ENCODE measurements at places on chromosomes 16 and 17.

GRCh38 chr16:2713523-2713922 lies 6.5 kb downstream of the PRSS27 start:
- DNase-seq, result no peak

- no peak for DNase-seq
Observed at GRCh38 chr16:54062361-54063278, 224.0 kb downstream of the IRX3 start.

DNA sequence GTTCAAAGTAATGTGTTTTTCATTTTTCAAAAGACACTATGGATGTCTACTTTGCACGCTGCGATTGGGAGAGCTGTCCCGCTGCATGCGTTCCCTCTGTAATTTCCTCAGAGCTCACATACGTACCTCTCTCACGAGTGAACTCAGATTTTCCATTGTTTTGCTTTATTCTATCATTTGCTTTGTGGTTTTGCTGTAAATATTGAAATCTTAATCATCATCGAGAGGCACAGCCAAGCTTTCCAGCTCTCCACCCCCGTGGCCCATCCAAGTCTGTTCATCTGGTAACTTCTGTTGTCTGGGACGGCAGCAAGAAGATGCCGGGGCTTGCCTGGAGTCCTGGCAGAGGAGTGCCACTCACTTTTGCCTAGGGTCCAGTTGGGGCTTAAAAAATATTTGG lies 21.1 kb downstream of the TMC6 start:
- DNase-seq, result no peak

DNA sequence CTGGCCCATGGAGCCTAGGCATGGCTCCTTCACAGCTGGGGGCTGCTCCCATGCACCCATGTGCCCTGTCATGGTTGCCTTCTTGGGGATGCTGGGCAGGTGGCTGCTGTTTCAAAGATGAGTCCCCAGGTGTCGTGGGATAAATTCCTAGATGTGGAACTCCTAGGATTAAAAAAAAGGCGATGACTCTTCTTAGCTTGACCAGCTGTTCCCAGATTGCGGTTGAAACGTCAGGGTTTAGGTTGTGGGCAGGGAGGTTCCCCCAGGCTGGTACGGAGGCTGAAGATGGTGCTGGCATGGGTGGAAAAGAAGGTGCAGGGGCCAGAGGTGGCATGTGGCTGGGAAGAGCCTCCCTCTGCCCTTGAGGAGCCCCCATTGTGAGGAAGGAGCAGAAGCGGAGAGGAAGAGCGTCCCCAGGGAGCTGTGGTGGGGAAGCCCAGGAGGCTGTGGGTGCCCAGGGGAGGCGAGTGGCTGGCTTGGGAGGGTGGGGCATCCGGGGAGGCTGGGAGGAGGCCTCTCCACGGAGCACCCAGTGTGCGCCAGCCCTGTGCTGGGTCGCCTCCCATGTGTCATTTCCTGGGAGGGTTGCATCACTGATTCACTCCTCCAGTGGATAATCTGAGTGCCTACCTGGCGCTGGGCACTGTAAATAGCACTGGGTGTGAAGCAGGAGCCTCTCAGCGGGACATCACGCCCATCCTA lies 7.5 kb upstream of the KCNJ12 start:
- DNase-seq, result no peak

GRCh38 chr17:58525239-58525638 lies 10.8 kb upstream of the MTMR4 start:
- DNase-seq, result peak; percentile 12

DNA sequence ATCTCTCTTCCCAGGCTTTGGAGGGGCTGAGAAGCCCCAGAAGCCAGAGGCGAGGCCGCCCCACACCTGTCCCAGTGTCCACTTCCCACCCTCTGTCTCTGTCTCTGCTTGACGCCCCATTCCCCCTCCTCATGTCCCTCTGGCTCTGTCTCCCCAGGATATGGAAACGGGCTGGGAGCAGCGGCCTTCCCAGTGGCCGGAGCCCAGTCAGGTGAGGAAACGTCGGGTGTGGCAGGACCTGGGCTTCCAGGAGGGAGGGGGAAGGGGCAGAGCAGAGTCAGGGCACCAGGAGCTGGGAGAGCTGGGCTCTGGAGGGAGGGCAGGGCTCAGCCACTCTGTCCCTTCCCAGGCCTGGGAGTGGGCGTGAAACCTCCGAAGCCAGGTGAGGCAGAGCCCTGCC lies 10.6 kb upstream of the PKMYT1 start:
- no peak for DNase-seq

DNA sequence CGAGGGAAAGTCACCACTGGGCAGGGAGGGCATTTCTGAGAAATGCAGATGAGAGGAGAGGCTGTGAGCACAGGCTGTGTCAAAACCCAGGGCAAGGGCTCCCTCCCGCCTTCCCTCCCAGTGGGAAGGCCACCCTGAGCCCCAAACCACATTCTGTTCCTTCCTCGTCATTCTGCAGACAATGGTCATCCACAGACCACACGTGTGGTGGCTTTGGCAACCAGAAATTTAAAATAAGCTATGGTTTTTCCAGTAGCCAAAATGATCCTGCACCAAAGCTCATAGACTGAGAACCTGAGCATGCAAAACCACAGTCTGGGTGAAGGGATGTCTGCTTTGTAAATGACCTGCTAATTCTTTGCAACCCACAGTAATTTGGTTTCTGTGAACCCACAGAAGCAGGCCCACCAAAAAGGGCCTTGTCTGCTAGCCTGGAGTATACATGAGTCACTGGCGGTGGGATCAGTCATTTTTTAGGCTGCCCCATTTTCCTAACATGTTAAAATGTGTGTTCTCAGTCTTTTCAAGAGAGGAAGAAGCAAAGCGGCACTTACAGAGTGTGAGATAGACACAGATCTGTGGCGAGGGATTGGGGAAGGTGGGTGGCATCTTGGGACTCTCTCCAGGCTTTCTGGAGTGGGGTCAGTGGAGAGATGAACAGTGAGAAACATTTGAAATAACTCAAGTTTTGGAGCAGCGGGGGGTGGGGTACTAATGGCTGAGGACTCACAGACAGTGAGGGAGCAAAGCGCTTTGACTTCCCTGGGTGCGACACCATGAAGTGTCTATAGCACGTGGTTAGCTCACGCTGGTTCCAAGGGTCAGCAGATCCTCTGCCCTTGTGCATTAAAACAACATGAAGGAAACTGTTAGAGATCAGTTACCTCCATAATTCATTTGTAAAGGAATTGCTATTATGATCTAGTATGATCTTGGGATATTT lies 20.5 kb downstream of the GRB7 start:
- no peak for DNase-seq

DNA sequence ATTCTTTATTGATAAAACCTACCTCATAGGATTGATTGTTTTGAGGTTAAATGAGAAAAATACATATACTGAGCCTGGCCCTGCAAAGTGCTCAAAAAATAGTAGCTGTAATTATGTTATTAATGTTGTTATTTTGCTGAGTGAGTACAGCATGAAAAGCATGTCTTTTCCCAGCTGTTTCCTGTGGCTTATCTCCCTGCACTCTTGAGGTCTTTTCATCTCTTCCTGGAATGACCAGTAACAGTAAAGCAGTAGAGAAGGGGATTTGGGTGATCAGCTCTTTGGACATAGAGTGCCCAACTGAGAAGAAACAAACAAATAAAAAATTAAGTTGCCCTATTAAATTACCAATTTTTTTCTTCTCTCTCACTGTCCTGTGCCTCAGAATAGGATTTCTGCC lies 53.7 kb downstream of the NFAT5 start:
- no peak for DNase-seq

DNA sequence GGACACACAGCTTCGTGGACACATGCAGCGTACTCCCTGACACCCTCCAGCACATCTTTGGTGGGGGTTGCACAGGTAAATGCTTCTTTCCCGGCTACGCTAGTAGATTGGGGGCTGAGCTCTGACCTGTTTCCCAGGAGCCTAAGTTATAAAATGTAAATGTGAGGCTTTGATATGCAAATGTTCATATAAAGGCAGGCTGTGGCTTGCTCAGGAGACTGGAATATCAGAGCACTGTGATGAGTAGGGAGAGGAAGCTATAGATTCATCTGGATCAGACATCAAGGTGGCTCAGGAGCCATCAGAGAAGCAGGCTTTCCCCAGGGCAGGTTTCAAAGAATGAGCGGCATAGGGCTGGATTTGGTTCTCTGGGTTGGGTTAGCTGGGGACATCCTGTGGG lies 3.4 kb upstream of the ETV4 start:
- no peak for DNase-seq

DNA sequence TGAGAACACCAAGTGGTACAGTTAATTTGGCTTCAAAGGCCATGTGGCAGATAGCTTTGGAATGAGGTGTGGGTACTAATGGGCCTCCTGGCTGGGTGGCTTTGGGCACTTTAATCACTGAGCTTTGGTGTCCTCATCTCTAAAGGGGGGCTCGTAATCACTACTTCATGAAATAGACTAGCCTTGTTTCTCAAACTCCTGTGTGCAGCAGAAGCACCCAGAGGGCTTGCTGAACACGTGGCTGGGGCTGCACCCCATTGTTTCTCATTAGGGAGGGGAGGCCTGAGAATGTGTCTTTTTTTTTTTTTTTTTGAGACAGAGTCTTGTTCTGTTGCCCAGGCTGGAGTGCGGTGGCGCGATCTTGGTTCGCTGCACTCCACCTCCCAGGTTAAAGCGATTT lies 5.8 kb downstream of the EPN2 start:
- DNase-seq, result no peak

DNA sequence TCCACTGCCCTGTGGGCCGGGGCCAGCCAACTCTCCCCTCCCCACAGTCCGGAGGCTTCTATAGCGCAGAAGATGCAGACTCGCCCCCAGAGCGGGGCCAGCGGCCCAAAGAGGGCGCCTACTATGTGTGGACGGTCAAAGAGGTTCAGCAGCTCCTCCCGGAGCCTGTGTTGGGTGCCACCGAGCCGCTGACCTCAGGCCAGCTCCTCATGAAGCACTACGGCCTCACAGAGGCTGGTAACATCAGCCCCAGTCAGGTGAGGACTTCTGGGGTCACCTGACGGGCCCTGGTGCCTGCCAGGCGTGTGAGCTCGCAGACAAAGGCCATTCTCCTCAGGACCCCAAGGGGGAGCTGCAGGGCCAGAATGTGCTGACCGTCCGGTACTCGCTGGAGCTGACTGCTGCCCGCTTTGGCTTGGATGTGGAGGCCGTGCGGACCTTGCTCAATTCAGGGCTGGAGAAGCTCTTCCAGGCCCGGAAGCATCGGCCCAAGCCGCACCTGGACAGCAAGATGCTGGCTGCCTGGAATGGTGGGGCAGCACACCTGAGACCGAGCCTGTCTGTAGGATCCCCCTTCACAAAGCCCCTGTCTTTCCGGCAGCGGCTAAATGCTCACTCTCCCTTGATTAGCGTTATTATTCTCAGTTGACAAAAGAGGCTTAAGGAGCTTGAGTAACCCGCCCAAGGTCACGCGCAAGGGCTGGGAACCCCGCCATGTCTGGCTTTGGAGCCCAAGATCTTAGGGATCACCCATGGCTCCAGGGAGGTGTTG lies 3.9 kb downstream of the SPATA20 start:
- peak; percentile 48 for DNase-seq

DNA sequence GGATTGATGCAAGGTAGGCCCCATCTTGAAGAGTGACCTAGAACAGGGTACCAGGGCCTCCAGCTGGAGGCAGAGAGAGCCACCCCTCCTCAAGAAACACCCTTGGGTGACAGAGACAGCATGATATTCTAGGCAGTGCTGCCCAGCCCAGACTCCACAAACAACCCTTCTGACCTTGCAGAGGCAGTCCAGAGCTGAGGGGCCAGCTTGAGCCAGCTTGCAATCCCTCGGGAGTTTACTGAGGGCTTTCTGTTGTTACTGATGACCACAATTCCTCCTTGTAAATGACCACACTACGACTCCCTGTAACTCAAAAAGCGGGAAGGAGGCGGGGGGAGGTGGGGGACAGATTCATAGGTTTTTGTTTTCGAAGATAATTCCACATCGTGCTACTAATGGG lies 18.6 kb upstream of the MNT start:
- no peak for DNase-seq

DNA sequence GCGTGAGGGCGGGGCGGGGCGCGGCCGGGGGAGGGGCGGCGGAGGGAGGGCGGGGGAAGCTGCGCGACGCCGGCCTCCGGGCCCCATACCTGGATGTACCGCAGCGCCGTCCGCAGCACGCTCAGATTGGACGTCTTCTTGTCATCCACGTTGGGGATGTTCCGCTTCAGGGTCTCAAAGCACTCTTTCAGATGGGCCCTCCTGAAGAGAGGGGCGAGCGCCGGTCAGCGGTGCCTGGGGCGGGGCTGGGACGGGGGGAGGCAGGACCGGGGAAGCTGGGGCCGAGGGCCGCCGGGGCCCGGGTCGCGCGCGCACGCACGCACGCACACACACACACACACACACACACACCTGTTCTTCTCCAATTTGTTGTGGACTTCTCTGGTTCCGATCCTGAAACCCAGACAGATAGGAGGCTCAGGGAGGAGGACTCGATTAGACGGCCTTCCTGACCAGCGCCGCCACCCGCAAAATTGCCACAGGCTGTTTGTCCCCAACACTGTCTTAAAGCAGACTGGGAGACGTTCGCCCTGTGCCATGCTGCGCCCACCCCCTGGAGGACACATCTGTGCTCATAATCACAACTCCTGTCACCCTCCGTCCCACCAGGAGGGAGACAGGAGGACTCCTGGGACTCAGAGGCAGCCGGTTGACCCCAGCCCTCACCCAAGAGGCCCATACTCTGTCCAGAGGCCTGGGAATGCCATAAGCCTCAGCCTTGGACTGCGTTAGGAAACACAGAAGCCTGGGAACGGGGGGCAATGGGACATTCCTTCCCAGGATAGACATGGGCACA lies 6.7 kb downstream of the MNT start:
- no peak for DNase-seq

DNA sequence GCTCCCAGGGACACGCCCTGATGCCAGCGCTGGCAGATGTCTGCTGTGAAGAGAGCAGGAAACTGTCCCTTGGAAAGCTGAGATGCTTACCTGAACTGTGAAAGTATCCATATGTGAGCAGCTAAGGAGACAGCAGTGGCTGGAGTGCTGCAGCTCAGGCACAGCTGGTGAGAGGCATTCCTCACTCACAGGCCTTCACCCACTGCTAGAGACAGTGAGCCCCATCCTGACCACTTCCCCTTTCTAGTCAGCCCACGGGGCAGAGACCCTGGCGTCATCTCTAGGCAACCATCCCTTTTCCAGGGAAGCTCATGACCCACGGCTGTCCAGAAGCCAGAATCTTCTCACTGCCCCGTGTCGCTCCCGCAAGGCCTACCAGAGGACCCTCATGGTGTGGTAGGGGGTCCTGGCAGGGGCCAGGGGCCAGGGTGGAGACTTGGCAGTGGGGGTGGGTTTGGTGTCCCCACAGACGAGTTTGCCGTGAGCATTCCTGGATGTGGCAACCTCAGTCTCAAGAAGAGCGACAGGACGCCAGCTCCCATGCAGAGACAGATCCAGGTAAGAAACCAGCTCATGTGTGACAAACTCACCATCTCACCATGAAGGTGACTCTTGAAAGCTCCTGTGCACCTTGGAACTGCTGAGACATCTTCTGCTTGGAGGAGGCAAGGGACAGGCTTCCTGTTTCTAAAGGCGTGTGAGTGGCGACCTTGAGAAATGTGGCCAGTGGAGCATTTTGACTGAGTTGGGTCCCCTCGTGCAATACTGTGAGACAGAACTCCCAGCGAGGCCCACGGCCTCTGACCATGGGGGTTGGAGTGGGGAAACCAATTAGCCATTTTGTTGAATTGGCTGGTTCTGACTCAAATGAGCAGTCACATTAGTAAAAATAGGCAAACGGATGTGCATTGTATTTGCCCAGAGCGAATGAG lies at the start of gene SCIMP:
SCIMP (minus strand) TSS at position 216 of the 932 bp plus-strand sequence; CDS start at position 111, 105 bp downstream.
- DNase-seq, result no peak

GRCh38 chr16:81515721-81516120 lies 71.1 kb downstream of the CMIP start:
- DNase-seq, result no peak

All from kidney glomerular epithelial cell (primary cell).